ENCODE measurements at places on chromosomes 12 and 14. TPM values are rescaled to one million over a fixed set of nuclear protein-coding genes. Genes with fewer than 3 reads are reported as not detected.

CLEC1B gene
- not detected for polyA plus RNA-seq

CDKN3 gene
- 16.0 TPM for polyA plus RNA-seq

PRR4 gene
- 22.1 TPM for polyA plus RNA-seq

NAA25 gene
- polyA plus RNA-seq = 19.0 TPM

CCDC38 gene
- not detected for polyA plus RNA-seq

PCNX4 gene
- polyA plus RNA-seq = 36.6 TPM

DACT1 gene
- 1.9 TPM for polyA plus RNA-seq

OR6C2 gene
- not detected for polyA plus RNA-seq

WASHC3 gene
- polyA plus RNA-seq = 405 TPM

NPAS3 gene
- 15.9 TPM for polyA plus RNA-seq

FSCB gene
- polyA plus RNA-seq = not detected

BTBD6 gene
- 4.8 TPM for polyA plus RNA-seq

TSPAN9 gene
- 3.7 TPM for polyA plus RNA-seq

PIWIL1 gene
- polyA plus RNA-seq = not detected

SIRT4 gene
- polyA plus RNA-seq = 6.4 TPM

REP15 gene
- polyA plus RNA-seq = not detected

KCNC2 gene
- polyA plus RNA-seq = not detected

OR6C65 gene
- polyA plus RNA-seq = not detected

AGAP2 gene
- 0.48 TPM for polyA plus RNA-seq

KLRD1 gene
- polyA plus RNA-seq = 0.09 TPM

DHRS2 gene
- not detected for polyA plus RNA-seq

PLCZ1 gene
- not detected for polyA plus RNA-seq

CEP170B gene
- polyA plus RNA-seq = 0.87 TPM

ADGRD1 gene
- polyA plus RNA-seq = 15.4 TPM

MBD6 gene
- polyA plus RNA-seq = 1.6 TPM

DPPA3 gene
- not detected for polyA plus RNA-seq

RNASE4 gene
- polyA plus RNA-seq = not detected

RDH16 gene
- not detected for polyA plus RNA-seq

PELI2 gene
- polyA plus RNA-seq = 1.7 TPM

RD3L gene
- 3.6 TPM for polyA plus RNA-seq

AVPR1A gene
- not detected for polyA plus RNA-seq

CLEC4D gene
- polyA plus RNA-seq = not detected

RTRAF gene
- 392 TPM for polyA plus RNA-seq

USP44 gene
- 2.6 TPM for polyA plus RNA-seq

CD69 gene
- 0.24 TPM for polyA plus RNA-seq

DPF3 gene
- polyA plus RNA-seq = 5.0 TPM

OGFOD2 gene
- 4.8 TPM for polyA plus RNA-seq

DAO gene
- 35.5 TPM for polyA plus RNA-seq

ACSM4 gene
- not detected for polyA plus RNA-seq
